ENCODE measurements at places on chromosomes 2 and 18. TPM values are rescaled to one million over a fixed set of nuclear protein-coding genes. Genes with fewer than 3 reads are reported as not detected.
A peak's percentile ranks its signal among the peaks of the same experiment; 100 is the strongest.

Gene DAPL1
- not detected for total RNA-seq

DNA sequence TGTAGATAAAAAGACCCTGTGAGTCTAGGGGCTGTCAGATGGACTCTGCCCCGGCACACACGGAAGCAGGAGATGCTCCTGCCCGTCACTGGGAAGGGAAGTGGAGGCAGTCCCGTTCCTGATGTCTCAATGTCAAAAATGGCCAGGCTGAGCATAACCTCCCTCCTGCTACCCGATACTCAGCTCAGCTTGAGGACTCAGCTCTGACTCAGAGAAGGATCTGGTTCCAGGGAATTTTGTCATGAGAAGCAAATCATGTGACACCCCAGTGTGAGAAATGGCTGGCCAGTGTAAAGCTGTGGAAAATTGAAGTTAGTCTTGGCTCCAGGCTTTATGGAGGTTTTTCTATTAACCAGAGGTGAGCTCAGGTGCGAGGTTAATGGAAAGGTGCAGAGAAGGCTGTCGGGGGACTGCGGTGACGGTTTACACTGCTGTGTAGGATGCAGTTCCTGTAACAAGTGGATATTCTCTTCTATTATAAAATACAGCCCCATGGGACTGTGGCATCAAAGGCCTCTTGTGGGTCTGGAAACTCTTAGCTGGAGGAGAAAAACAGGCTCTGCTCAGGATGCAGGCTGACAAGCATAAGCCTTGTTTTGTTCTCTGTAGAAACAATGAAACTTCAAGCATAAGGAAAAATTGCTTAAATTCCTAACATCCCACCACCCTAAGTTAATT lies 24.7 kb upstream of the AGAP1 start:
- peak; percentile 88 for DNase-seq

GRCh38 chr2:173117678-173118077 lies 42.0 kb downstream of the MAP3K20 start:
- DNase-seq: no peak

DNA sequence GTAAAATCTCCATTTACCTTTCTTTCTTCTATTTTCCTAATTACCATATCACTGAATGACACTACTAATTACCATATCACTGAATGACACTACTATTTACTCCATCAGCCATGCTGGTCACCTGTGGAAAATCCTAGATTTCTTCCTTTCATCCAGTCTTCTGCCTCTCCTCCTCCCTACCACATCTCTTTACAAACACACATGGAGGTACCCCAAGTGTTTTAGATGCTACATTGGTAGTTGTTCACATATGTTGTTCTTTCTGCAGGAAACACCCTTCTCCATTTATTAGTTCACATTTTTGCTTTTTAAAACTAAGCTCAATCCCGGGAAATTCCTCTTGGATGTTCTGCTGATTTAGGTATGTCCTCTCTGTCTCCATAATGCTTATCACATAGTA lies 134.0 kb downstream of the IKZF2 start:
- no peak for DNase-seq

Gene LCLAT1
- total RNA-seq: 36.0 TPM

Gene CXCR4
- total RNA-seq: 1.1 TPM

- DNase-seq: no peak
These were observed 1.2 kb downstream of the RTKN start for GRCh38 chr2:74440378-74441169.

- no peak for DNase-seq
These were observed 693.3 kb upstream of the CDH7 start for GRCh38 chr18:65057439-65058083.
